AG10803 (cell line): ENCODE measurements at places on chromosomes 5 and 9.

GRCh38 chr9:19925674-19926503, 137.1 kb upstream of the SLC24A2 start:
- peak; percentile 59 for DNase-seq

GRCh38 chr5:68732251-68732650, 361.6 kb upstream of the SLC30A5 start:
- DNase-seq = no peak

GRCh38 chr5:7916171-7916804, 47.3 kb downstream of the MTRR start:
- DNase-seq = peak; percentile 14

GRCh38 chr5:122154910-122155309, 25.6 kb downstream of the ZNF474 start:
- DNase-seq = peak; percentile 82

- DNase-seq = no peak
These were observed 46.5 kb downstream of the POLK start for GRCh38 chr5:75558221-75558620.
